ENCODE measurements at places on chromosomes 12 and 14.

DNA sequence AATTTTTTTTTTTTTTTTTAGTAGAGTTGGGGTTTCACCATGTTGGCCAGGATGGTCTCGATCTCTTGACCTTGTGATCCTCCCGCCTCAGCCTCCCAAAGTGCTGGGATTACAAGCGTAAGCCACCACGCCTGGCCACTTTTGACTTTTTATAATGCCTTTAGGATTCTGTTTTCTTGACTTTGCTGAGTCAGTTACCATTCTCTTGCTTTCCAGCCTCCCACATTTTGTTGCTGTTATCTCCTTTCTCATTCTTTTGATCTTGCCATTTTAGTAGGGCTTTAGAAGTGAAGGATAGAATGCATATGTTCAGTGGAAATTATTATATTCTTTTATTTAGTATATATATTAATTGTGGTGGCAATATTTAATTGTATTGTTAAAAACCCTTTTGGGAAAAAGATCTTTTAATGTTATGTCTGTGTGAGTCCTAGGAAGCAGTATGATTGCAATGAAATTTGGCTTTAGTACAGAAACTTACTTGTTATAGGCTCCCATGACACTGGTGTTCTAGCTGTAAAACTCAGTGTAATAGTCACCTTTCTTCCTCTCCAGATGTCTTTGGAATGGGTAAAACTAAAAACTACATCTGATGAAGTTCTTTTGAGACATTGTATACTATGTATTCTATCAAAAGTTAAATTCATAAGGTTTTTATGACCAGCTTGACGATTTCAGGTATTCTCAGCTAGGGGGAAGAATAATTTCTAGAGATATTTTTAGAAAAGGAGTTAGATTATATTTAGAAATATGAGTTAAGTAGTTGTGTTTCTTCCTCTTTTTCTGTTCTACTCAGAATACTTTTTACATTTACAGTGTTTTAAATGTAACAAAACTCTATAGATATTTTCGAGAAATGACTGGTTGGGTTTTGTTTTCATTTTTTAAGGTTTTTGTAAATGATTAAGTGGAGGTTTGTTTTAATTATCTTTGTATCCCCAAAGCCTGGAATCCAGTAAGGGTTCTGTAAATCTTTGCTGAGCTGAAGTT lies 74.7 kb downstream of the APAF1 start:
- DNase-seq: no peak

DNA sequence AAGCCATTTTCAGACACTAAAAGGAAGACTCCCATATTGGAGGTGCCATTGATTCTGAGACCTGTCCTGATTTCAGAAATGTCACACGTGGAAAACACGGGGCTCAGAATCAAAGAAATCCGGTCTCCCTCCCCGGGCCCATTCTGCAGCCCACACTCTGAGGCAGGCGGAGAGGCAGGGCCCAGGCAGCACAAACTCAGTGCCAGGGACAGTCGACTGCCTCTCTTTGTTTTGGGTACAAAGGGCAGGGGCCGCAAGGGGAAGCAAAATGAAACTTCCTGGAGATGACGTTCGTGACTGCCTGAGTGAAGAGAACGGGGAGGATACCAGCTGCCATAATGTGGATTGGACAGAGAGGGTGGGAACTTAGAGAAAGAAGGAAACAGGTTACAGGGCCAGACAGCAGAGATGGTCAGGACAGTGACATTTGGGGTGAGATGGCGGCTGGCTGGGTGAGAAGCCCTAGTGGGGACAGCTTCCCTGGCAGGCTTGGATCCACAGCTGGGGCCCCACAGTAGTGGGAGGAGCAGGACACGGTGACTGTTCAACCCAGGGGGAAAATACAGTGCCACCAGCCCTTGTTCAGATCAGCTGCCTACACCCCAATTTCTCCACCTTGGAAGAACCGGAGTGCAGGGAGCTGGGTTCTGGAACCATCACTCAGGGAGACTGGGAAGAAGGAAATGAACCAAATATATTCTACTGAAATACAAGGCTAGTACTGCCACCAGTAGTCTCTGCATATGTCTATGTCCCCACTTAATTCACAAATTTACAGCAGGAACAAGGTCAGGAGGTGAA lies 8.1 kb downstream of the GAPDH start:
- no peak for DNase-seq

DNA sequence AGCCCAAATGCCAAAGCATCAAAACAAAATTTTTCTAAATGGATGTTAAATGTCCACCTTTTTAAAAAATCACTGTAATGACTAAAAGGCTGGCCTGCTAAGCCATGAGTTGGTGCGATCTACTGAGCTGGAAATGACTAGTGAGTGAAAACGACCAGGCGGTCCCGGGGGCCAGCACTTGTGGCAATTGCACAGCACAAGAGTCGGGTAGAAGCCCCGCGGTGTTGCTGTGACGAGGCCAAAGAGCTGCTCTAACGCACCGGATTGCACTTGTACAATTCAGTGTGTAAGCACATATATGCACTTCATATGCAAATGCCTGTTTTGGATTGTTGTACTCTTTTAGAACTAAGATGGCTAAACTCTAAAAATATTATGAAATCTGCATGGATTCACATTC lies 64.1 kb upstream of the DYNC1H1 start:
- DNase-seq: no peak

DNA sequence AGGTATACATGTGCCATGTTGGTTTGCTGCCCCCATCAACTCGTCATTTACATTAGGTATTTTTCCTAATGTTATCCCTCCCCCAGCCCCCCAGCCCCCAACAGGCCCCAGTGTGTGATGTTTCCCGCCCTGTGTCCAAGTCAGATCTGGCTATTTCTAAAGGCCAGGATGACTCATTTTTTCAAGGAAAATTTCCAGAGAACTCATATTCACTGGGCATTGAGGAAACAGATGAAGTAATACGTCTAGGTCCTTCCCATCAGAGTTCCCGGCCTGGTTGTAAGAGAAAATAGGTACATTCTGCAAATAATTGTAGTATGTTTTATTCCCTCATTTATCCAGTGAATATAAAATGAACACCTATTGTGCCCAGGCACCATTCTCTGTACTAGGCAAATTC lies 345.2 kb downstream of the BCL11B start:
- no peak for DNase-seq

DNA sequence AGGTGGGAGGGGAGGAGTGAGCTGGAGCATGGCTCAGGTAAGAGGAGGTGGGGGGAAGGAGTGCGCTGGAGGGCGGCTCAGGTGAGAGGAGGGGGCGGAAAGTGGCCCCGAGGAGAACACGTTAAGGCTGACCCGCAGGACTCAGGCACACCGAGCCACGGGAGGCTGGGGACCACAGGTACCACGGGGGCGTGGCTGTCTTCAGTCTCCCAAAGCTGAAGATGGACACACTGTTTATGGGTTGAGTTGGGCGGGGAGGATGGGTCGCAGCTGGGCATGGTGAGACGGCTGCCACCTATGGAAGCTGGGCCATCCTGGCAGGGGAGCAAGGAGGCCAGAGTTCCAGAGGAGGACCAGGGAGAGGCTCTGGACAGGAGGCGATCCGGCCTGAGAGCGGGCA lies 23.5 kb downstream of the UBR7 start:
- DNase-seq: no peak

GRCh38 chr12:53618275-53618674 lies 7.9 kb downstream of the ATF7 start:
- no peak for DNase-seq

GRCh38 chr14:22997676-22998323 lies 12.1 kb downstream of the C14orf93 start:
- no peak for DNase-seq

Data from Jurkat, Clone E6-1 (cell line).